ENCODE measurements at places on chromosomes 3 and 15. TPM values are rescaled to one million over a fixed set of nuclear protein-coding genes. Genes with fewer than 3 reads are reported as not detected.

Gene SPINK8
- not detected for total RNA-seq

Gene ACTRT3
- 0.33 TPM for total RNA-seq

Gene CCR9
- total RNA-seq: not detected

Gene MOBP
- 0.59 TPM for total RNA-seq

Gene IGSF11
- total RNA-seq: 1.7 TPM

Gene PPM1L
- total RNA-seq: 48.5 TPM

Gene FBXO40
- 240 TPM for total RNA-seq

Gene ROBO2
- total RNA-seq: not detected

Gene REC114
- total RNA-seq: not detected

Gene TAGLN3
- total RNA-seq: 1.1 TPM
